ENCODE measurements at places on chromosomes 12 and 14.

DNA sequence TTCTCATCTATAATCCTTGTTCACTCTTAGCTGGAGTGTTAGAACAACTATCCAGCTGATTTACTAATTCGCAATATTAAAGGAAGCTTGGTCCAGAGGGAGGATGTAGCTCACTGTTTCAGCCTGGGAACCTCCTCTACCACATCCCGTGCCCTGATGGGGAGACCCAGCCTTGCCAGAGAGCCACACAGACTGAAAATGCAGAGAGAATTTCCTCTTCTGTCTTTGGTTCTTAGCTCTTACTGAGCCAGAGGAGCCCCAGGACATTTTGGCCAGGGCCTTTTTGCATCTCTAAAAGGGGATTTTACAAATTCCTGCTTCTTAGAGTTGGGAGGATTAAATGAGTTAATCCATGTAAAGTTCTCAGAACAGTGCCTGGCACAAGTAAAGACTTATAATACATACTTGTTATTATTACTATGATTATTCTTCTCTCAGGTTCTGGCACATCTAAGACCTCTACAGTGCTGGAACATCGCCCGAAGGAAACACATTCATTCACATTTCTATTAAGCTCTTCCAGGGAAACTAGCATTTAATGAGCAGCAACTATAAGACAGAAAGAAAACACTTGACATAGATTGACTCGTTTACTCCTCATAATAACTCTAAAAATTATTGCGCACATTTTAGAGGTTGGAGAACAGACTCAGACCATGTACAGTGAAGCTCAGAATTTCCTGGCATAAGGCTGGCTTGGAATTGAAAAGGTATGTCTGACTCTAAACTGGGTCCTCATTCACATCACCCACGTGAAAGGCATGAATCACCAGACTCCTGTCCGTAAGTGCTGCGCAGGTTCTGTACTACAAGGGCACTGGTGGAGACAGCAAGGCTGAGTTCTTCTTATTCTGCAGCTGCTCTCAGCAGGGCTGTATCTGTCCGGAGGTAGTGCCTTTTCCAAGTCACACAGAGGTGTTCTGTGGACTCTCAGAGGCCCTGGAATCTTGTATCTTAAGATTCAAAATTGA is 27.8 kb upstream of the AEBP2 start:
- ATAC-seq = no peak

DNA sequence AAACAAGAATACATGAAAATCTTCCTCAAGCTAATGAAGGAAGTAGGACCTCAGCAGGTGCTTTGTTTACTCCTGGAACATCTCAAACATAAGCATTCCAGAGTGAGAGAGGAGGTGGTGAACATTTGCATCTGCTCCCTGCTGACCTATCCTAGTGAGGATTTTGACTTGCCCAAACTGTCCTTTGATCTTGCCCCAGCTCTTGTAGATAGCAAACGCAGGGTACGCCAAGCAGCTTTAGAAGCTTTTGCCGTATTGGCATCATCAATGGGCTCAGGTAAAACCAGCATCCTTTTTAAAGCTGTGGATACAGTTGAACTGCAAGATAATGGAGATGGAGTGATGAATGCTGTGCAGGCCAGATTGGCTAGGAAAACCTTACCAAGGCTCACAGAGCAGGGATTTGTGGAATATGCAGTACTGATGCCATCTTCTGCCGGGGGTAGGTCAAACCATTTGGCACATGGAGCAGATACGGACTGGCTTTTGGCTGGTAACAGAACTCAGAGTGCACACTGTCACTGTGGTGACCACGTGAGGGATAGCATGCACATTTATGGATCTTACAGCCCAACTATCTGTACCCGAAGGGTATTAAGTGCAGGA is 1.9 kb downstream of the TOGARAM1 start:
- no peak for ATAC-seq

DNA sequence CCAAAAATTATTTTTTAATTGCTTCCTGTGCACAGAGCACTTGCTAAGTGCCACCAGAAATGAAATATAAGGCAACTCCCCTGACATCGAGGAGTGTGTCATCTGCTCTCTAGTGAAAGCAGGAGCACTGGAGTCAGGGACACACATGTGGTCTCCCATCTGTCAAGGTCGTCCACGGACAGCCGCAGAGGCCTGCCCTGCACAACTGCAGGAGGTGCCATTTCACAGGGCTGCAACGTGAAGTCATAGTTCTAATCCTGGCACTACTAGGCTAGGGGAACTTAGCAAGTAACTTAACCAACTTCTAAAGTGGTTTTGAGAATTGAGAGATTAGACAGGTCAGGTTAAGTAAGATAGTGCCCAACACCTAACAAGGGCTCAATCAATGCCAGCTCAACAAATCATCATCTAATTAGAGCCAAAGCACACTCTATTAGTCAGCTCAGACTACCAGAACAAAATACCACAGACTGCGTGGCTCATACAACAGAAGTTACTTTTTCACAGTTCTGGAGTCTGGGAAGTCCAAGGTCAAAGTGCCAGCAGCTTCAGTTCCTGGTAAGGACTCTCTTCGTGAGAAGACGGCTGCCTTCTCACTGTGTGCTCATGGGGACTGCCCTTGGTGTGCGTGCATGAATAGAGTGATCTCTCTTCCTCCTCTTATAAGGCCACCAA is 30.7 kb downstream of the FOXN3 start:
- ATAC-seq = peak; percentile 85

DNA sequence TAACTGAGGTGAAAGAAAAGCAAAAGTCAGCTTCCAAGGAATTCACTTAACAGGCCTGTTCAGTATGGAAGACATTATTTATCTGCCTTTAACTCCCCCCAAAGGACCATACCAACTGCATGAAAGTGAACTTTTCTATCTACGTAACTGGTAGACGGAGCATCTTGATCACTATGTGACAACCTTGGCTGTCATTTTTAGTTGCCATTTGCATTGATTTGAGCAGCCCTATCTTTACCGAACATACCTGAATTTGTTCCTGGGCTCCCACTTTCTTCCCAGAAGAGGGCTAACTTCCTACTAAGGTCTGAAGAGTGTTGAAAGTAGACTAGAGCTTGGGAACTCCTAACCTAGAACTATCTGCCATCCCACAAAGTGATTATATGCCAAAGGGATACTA is 9.4 kb downstream of the SRSF9 start:
- no peak for ATAC-seq

- ATAC-seq = no peak
Measured at GRCh38 chr12:126055521-126055920, 990.3 kb downstream of the AACS start.

DNA sequence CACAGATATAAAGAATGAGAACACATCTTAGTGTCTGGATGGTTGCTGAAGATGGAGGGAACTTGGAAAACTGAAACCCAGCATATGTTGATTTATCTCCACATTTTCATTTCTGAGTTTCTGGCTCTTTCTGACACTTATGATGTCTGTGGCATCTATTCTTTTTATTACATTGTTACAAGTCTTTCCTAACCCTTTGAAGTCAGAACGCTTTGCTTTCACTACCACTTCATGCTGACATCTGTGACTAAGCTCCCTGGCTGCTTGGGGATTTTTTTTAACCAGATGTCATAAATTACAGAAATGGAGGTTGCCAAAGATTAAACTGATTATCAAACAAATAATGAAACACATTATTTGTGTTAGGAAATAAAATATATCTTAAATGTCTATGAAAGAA is 188.7 kb downstream of the KITLG start:
- ATAC-seq = peak; percentile 74

- ATAC-seq = no peak
Measured at GRCh38 chr14:103867020-103867419, 19.6 kb upstream of the PPP1R13B start.

- ATAC-seq = no peak
Measured at GRCh38 chr14:67853715-67854114, 34.1 kb downstream of the RAD51B start.

- no peak for ATAC-seq
Measured at GRCh38 chr12:89243771-89244170, 108.5 kb downstream of the DUSP6 start.

DNA sequence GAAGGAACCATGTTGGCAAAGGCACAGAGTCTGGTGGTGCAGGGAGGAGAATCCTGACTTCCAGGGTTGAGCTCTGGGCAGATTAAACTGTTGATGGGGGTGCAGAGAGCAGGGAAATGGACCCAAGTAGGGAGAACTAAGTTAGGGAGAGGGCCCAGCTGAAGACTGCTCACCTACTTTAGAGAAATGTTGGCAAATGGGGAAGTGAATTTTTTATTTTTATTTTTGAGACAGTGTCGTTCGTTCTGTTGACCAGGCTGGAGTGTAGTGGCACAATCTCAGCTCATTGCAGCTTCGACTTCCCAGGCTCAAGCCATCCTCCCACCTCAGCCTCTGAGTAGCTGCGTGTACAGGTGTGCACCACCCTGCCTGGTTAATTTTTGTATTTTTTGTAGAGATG is 32.1 kb upstream of the TUBA1A start:
- no peak for ATAC-seq

GRCh38 chr12:78177298-78177697 is 346.6 kb downstream of the NAV3 start:
- no peak for ATAC-seq

DNA sequence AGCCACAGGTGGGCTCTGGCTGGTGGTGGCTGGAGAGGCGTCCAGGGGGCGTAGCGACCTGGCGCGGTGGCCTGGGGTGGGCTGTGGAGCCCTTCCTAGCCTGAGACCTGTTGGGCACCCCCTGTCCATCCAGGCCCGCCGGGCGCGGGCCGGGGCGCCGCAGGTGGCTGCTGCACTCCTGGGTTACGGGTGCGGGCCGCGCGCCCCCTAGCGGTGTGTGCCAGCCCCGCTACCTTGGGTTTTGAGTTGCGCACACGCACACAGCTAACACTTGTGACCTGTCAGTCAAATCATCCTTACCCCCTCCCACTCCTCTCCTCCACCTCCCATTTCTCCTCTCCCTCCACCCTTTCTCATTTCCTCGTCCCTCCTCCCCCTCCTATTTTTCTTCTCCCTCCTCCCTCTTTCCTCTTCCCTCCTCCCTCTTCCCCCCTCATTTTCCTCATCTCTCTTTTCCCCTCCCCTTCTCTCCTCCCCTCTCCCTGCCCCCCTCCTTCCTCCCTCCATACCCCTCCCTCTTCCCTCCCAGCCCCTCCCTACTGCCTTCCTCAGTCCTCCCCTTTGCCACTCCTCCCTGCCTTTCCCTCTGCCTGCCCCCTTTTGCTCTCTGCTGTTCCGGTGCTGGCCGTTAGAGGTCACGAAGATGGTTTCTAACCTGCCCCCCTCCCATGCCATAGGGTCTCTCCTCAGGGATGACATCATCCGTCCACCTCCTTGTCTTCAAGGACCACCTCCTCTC is 2.3 kb downstream of the MEG3 start:
- ATAC-seq = no peak

DNA sequence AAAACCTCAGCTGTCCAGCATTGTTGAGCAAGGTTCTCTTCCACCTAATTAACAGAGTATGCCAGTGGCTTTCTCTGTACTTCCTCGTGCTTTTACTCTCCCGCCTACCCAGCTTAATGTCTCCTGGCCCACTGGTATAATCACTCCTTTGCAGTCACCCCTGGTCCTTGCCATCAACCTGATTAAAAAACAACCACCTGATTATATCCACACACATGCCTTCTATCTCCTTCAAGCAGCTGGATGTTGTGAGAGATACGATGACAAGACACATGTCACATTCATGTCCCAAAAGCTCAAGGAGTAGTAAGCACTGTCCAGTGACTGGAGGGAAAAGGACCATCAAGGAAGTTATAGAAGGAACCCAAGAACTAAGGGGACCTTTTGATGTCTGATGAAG is 241.3 kb upstream of the GRIP1 start:
- no peak for ATAC-seq

- ATAC-seq = no peak
Measured at GRCh38 chr12:5648692-5649359, 216.9 kb downstream of the NTF3 start.

DNA sequence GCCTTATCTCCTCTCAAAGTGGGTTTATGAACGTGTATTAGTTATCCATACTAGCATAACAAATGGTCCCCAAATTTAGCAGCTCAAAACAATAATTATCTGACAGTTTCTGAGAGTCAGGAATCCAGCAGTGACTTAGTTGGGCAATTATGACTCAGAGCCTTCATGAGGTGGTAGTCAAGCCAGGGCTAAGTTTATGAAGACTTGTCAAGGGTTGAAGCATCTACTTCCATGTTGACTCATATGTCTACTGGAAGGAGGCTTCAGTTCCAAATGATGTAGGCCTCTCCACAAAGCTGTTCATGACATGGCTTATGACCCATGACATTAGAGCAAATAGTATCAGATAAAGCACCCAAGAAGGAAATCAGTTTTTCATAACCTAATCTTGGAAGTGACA is 73.2 kb downstream of the IPO8 start:
- ATAC-seq = peak; percentile 38

DNA sequence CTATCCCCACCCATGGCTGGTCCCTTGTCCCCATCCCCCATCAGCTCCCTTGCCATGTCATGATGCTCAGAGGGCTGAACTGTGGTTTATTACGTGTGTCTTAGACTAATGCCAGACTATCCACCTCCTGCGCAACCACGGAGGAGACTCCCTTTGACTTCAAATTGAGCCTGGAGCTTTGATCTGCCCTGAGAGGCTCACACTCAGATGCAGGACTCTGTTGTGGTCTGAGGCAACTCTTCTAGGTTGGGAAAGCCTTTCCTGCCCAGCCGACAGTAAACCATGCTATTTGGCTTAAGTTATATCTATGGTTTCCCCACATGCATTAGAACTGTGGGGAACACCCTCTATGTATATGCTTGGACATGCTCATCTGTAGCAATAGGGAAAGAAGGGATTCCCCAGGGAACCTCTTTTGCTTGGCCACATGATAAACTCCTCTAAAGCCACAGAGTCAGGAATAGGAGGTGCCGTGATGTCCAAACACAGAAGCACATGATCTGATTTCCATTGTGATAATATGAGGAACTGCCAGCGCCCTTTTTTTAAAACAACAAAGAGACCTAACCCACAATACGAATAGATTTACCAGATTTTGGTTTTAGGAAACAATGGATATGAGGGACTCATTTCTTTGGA is 11.1 kb upstream of the LGALS3 start:
- no peak for ATAC-seq

- no peak for ATAC-seq
Measured at GRCh38 chr14:45135156-45135555, 574 bp upstream of the FANCM start.

DNA sequence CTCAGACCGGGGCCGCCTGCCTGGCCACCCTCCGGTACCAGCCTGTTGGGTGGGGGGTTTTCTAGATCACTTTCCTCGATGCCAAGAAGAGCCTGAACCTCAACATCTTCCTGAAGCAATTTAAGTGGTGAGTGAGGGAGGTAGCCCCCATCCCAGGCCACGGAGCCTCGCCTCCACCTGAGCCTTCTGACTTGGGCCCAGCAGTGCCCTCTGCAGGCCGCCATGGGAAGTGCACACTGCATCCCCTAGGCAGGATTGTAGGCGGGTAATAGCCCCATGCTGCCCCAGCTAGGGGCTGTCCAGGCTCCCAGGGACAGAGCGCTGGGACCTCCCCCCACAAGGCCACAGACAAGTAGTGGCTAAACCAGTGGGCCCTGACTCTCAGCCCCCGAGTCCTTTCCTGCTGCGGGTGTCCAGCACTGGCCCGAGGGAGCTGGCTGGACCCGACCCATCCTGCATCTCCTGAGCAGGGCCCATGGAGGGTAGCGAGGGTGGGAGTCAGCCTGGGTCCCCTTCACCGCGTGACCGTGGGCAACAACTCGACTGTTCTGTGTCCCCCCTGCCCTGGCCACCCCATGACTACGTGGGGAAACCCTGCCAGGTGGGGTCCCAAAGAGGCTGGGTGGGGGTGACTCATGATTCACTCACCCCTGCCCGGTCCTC is 15.3 kb upstream of the ADSS1 start:
- peak; percentile 80 for ATAC-seq

- no peak for ATAC-seq
Measured at GRCh38 chr14:56290195-56290594, 172.0 kb downstream of the PELI2 start.
